ENCODE measurements at places on chromosomes 7 and 10. TPM values are rescaled to one million over a fixed set of nuclear protein-coding genes. Genes with fewer than 3 reads are reported as not detected.

AKR1C8 gene
- total RNA-seq, result not detected

FAM25C gene
- 13.7 TPM for total RNA-seq

FGL2 gene
- total RNA-seq, result 0.34 TPM

CFAP46 gene
- 0.28 TPM for total RNA-seq

RBM20 gene
- total RNA-seq, result under 0.01 TPM

SFTPA1 gene
- not detected for total RNA-seq

IDI2 gene
- total RNA-seq, result not detected

TEX36 gene
- not detected for total RNA-seq

ZNF277 gene
- total RNA-seq, result 43.2 TPM

PRF1 gene
- total RNA-seq, result not detected

EBLN1 gene
- not detected for total RNA-seq

MYPN gene
- not detected for total RNA-seq
